ENCODE measurements at places on chromosomes 3 and 15. TPM values are rescaled to one million over a fixed set of nuclear protein-coding genes. Genes with fewer than 3 reads are reported as not detected.
A peak's percentile ranks its signal among the peaks of the same experiment; 100 is the strongest.

- DNase-seq, result no peak
Observed at GRCh38 chr3:61980041-61980440, 393.3 kb downstream of the FEZF2 start.

DNA sequence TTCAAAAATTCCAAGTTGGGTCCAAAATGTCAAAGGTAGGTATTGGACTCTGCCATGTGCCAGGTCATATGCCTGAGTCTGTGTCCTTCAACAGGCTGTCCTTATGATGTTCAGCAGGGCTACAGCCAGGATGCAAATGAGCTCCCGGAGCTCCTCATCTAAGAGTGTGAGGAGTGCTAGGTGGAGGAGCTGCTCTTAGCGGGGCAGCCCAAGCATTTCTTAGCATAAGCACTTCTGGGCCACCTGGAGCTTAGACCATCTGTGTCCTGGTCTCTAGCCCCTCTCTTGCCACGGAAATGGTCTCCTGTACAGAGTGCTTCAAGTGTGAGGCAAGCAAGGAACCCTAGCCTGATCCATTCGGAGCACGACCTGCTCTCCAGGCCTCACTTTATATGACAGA lies 64.6 kb upstream of the PRR23C start:
- no peak for DNase-seq

GRCh38 chr3:129603991-129604749 lies 2.3 kb downstream of the PLXND1 start:
- no peak for DNase-seq

GRCh38 chr3:3586843-3587646 lies 212.2 kb upstream of the LRRN1 start:
- no peak for DNase-seq

GRCh38 chr3:6301626-6302025 lies 559.3 kb upstream of the GRM7 start:
- DNase-seq, result no peak

GRCh38 chr3:51358981-51359380 lies 26.1 kb upstream of the MANF start:
- DNase-seq, result no peak

DNA sequence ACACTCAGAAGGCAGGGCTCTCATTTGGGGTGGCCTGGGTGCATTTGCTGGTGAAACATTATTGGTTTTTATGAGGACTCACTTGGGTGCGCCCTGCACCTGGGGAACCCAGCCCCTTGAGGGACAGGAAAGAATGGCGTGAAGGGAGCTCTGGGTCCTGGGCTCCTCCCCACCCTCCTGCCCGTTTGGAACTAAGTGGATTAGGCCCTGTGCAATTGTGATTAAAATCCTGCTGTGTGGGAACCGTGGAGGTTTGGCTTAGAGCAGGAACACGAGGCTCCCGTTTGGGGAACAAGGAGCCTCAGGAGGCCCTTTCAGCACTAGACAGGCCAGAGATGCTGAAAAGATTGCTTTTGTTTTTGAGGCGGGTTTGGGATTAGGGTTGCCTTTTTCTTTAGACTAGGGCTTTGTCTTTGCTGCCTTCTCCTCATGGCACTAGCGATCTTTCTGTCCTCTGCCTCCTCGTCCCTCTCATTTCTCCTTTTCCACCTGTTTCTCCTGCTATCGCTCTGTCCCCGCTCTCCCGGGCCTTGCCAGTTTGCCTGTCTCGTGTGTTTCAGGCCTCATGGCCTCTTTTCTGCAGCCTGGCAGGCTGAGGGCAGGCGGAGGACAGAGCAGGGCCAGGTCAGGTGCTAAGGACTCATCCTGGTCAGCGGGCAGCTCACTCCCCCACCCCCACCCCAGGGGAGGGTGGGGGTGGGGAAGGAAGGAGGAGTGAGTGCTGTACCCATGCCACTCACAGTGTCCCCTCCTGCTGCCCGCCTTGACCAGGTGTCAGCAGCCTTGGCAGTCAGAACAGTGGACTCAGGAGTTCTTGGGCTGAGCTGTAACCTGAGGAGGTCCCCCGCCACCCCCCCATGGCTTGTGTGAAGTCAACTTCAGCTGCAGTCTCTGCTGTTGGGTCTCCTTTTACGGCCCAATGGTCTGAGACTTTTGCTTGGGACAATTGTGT lies 8.6 kb downstream of the MAPKAPK3 start:
- DNase-seq, result no peak

DNA sequence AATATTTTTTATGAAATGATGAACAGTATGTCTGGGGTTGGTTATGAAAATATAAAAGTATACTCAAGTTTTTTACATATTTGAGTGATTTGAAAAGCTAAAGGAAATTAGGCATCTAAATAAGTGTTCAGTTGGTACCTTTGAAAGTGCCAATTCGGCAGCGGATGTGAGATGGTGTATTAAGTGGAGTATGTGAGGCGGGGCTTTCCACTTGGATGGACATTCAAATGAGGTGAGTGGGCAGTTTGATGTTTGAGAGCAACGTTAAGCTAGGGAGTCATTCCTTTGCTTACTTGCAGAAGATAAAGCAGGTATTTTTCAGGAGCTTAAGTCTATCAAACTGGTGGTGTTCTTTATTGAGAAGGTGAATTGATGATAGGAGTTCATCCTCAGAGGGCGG lies 189.0 kb upstream of the GOLIM4 start:
- DNase-seq, result no peak

DNA sequence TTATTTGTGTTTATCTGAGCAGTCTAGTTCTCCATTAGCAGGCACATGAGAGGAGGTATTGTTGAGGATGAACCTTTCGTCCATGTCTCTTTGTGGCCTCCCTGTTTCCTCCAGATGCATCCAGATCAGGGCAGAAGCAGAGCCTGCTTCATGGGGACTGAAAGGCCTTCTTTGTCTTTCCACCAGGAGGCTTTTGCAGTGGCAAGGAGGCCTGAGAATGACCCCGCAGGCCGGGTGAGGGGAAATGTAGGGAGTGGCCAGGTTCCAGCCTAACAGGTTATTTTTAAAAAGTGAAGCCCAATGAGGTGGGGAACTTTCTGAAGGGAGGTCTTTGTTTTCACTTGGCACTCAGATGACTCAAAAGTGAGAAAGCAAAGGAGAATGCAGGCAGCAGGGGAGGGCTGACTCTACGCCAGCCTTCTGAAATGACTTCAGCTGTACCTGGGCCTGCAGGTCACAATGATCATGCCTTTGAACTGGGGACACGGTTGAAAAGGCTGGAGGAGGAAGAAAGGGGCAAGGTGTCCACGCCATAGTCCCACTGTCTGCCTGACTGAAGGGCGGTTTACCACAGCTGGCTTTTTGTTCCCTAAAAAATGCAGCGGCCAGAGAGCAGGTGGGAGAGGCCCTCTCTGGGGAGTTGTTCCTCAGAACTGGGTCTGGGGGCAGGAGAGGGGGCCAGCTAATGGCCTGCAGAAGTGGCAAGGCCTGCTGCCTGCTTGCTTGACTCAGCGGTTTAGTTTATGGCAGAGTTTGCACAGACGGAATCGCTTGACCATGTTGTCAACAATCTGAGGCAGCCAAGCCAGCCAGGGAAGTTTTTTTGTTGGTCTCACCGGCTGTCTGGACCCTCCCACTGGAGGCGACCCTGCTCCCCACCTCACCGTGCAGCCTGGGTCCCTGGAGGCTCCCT lies 28.7 kb downstream of the CMTM7 start:
- DNase-seq, result peak; percentile 72

DNA sequence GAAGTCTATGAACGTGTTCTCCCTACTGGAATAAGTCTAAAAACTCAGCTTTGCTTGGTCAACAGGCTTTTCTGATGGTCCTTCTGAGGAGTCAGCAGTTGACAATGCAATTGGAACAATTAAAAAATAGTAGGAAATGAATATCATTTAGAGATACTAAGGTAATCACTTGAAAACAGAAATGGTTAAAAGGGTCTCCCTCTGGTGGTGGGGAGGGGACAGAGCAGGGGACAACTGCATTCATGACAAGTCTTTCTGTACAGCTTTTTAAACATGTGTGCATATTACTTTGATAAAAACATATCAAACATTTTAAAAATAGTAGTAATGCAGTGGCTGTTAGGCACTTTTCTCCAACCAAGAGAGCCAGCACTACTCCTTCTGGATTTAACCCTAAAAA lies 119.9 kb upstream of the FHIT start:
- DNase-seq, result peak; percentile 53

- no peak for DNase-seq
Observed at GRCh38 chr3:156291272-156292123, 171.1 kb downstream of the KCNAB1 start.

- no peak for DNase-seq
Observed at GRCh38 chr3:185732782-185733181, 92.1 kb downstream of the IGF2BP2 start.

GRCh38 chr15:60721707-60722106 lies 242.8 kb upstream of the ICE2 start:
- DNase-seq, result no peak

DNA sequence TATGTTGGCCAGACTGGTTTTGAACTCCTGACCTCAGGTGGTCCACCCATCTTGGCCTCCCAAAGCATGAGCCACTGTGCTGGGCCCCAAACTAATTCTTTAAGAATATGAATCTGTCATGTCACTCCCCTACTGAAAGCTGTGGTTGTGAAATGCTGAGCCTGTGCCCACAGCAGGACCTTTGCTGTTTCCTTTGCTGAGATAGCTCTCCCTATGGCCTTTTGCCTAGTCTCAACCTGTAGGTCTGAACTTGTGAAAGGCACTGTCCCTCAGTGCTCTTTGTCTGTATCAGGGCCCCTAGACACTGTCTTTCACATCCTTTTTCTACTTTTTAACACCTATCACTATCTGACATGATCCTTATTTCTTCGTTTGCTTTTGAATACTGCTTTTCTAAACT lies 62.7 kb upstream of the CCR4 start:
- DNase-seq, result no peak

- DNase-seq, result no peak
Observed at GRCh38 chr3:60456180-60456579, 795.1 kb downstream of the FHIT start.

- DNase-seq, result no peak
Observed at GRCh38 chr3:196274585-196274984, 12.9 kb downstream of the PCYT1A start.

DNA sequence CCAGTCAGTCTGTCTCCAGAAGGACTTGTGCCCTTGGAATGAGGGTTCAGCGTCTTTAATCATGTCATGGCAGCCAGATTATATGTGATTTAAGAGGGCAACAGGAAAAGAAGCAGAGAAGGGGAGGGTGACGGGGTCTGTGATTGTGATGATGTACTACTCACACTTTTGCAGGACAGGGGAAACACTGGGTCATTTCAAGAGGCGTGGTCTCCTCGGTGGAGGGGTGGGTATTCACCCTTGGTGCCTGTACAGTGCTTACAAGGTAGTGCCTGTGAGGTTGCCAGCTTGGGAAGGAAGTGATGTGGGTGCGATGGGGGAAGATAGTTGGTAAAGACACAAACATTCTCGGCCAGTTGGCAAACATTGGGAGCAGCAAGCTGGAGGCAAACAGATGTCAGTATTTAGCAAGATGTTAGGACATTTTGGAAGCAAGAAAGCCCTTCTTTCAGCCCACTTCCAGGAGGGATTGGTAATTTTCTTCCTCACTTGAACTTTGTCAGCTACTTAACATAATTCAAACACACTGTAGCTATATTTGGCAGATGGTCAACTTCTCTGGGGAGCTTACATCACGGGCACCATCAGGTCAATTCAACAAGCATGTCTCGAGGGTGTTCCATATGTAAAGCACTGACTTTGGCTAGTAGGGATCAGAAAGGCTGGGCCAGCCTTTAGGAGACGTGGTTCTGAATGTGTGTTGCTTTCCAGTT lies 71.4 kb upstream of the ROPN1 start:
- peak; percentile 39 for DNase-seq

DNA sequence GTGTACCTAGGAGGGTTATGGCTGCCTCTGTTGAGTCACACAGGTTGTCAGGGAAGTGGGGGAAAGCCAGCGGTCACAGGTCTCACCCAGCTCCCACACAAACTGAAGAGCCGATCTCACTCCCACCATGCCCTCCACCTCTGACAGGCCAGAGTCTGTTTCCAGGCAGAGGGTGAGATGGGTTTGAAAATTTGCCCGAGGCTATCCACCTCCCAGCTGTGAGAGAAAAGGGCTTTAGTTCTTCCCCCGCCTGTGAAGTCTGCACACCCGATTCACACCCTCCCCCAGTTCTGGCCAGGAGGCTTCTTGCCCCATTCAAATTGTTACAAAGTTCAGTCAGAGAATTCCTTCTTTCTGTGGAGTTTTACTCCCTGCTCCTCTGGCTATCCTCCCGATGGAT lies 446.9 kb downstream of the EDEM1 start:
- no peak for DNase-seq

GRCh38 chr3:187922704-187923416 lies 177.6 kb upstream of the BCL6 start:
- DNase-seq, result no peak

- no peak for DNase-seq
Observed at GRCh38 chr15:88491158-88491557, 23.6 kb downstream of the MRPS11 start.

- no peak for DNase-seq
Observed at GRCh38 chr15:43463507-43463906, 29.4 kb downstream of the TP53BP1 start.

DNA sequence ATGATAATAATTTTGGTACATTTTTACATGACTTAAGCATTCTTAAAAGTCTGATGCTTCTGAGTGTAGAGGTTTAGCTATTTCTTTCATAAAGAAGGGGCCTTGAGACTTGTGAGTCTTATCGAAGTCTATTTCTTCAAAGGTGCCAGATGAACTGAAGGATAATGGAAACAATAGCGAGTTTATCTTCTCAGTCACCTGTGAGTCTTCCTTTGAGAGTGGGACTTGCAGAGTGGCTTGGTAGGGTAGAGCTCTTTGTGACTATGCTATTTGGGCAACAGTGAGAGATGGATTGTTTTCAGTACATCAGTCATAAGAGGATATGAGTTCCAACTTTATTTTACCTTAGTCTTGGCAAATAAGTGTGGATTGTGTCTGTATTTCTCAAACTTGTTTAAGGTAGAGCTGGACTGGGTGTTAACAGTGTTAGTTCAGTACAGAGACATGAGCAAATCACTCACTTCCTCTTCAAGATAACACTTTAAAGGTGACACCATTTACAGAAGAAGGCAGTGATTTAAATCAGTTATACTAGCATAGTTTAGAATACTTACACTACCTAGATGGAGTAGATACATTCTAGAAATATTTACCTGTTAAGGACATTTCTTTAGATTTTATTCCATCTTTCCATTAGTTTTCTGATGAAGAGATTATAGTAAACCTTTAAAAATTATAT lies 3.2 kb downstream of the AKAP13 start:
- DNase-seq, result no peak

The GPR160 gene
- 16.9 TPM for polyA plus RNA-seq

The ITPR1 gene
- 21.8 TPM for polyA plus RNA-seq

The SUCNR1 gene
- polyA plus RNA-seq, result 0.16 TPM

The HHLA2 gene
- polyA plus RNA-seq, result 1.8 TPM

The FBXL22 gene
- polyA plus RNA-seq, result 0.42 TPM

The ATP2B2 gene
- polyA plus RNA-seq, result not detected

The TCAIM gene
- polyA plus RNA-seq, result 14.4 TPM

The CCDC39 gene
- 0.59 TPM for polyA plus RNA-seq

The GABRB3 gene
- polyA plus RNA-seq, result 0.81 TPM

The NME9 gene
- polyA plus RNA-seq, result 5.0 TPM

The ZNF774 gene
- polyA plus RNA-seq, result 1.9 TPM

The CLDN18 gene
- polyA plus RNA-seq, result 31.4 TPM

The XYLB gene
- 1.3 TPM for polyA plus RNA-seq

The PYDC2 gene
- polyA plus RNA-seq, result not detected

The UBE3A gene
- polyA plus RNA-seq, result 19.6 TPM
